A549 treated with AZD2906 at 1 μM for 4 hours (cell line): ENCODE measurements at places on chromosomes 3 and 15. TPM values are rescaled to one million over a fixed set of nuclear protein-coding genes. Genes with fewer than 3 reads are reported as not detected.

Gene SLC2A2
- total RNA-seq: not detected in 5 replicates

Gene GOLGA8F
- 0.01 TPM in 1 of 5 replicates, not detected in the others for total RNA-seq

Gene MTFMT
- 23.9 to 27.5 TPM (median 24.8 TPM) in 5 replicates for total RNA-seq

Gene C3orf62
- total RNA-seq: 1.8 to 2.4 TPM (median 2.1 TPM) in 5 replicates

Gene CRABP1
- 0.98 to 2.4 TPM (median 1.8 TPM) in 5 replicates for total RNA-seq

Gene SLC12A6
- 3.5 to 6.4 TPM (median 5.6 TPM) in 5 replicates for total RNA-seq

Gene IMPG2
- total RNA-seq: 0.01 to 0.02 TPM (median 0.01 TPM) in 3 of 5 replicates, not detected in the others

Gene SH2D7
- not detected in 5 replicates for total RNA-seq

Gene ENTPD3
- total RNA-seq: 0.03 TPM in 2 of 5 replicates, not detected in the others

Gene KLHL40
- total RNA-seq: not detected in 5 replicates

Gene TOMM70
- 41.1 to 51.7 TPM (median 45.0 TPM) in 5 replicates for total RNA-seq

Gene DUOX1
- 0.05 TPM in 3 of 5 replicates, not detected in the others for total RNA-seq

Gene BMF
- total RNA-seq: 1.4 to 2.4 TPM (median 1.8 TPM) in 5 replicates

Gene C15orf62
- 0.03 to 0.06 TPM (median 0.04 TPM) in 4 of 5 replicates, not detected in the other for total RNA-seq

Gene TNFSF10
- total RNA-seq: 0.06 to 0.25 TPM (median 0.16 TPM) in 4 of 5 replicates, not detected in the other

Gene CILP
- total RNA-seq: 0.40 to 0.60 TPM (median 0.46 TPM) in 5 replicates

Gene GPR149
- not detected in 5 replicates for total RNA-seq

Gene NGLY1
- 17.1 to 22.3 TPM (median 18.6 TPM) in 5 replicates for total RNA-seq

Gene TM4SF18
- 27.2 to 41.6 TPM (median 29.5 TPM) in 5 replicates for total RNA-seq

Gene CCDC32
- total RNA-seq: 11.0 to 22.3 TPM (median 13.3 TPM) in 5 replicates

Gene SOX14
- total RNA-seq: not detected in 5 replicates

Gene LDHAL6B
- not detected in 5 replicates for total RNA-seq

Gene TP63
- 0.08 to 0.22 TPM (median 0.18 TPM) in 5 replicates for total RNA-seq

Gene PYGO1
- total RNA-seq: 5.9 to 8.2 TPM (median 6.5 TPM) in 5 replicates

Gene P2RY14
- not detected in 5 replicates for total RNA-seq

Gene TNNC1
- total RNA-seq: 0.86 to 1.4 TPM (median 1.1 TPM) in 5 replicates

Gene B3GALNT1
- 0.17 to 0.39 TPM (median 0.22 TPM) in 5 replicates for total RNA-seq

Gene ARHGEF3
- 6.8 to 9.0 TPM (median 7.3 TPM) in 5 replicates for total RNA-seq

Gene TOPBP1
- total RNA-seq: 19.8 to 29.1 TPM (median 22.6 TPM) in 5 replicates

Gene NEK10
- total RNA-seq: 0.66 to 0.84 TPM (median 0.68 TPM) in 5 replicates

Gene MUC20
- total RNA-seq: 0.30 to 0.87 TPM (median 0.61 TPM) in 5 replicates

Gene CCR9
- total RNA-seq: 0.03 TPM in 2 of 5 replicates, not detected in the others

Gene TPRG1
- total RNA-seq: 0.18 to 0.33 TPM (median 0.28 TPM) in 5 replicates

Gene SLC6A11
- total RNA-seq: 0.06 to 0.09 TPM (median 0.07 TPM) in 5 replicates

Gene CLSTN2
- total RNA-seq: 0.02 to 0.07 TPM (median 0.02 TPM) in 5 replicates

Gene PIERCE2
- total RNA-seq: 3.9 to 4.8 TPM (median 4.1 TPM) in 5 replicates

Gene EXOSC7
- total RNA-seq: 44.7 to 48.0 TPM (median 46.4 TPM) in 5 replicates

Gene ASB14
- not detected in 5 replicates for total RNA-seq

Gene ULK4
- total RNA-seq: 4.3 to 11.5 TPM (median 5.3 TPM) in 5 replicates

Gene DPPA2
- not detected in 5 replicates for total RNA-seq

Gene ZDHHC23
- total RNA-seq: 2.9 to 3.6 TPM (median 3.1 TPM) in 5 replicates

Gene FEZF2
- not detected in 5 replicates for total RNA-seq

Gene TMEM207
- total RNA-seq: not detected in 5 replicates

Gene GPR171
- total RNA-seq: not detected in 5 replicates

Gene ABI3BP
- 0.93 to 2.0 TPM (median 1.6 TPM) in 5 replicates for total RNA-seq

Gene TRH
- total RNA-seq: not detected in 5 replicates

Gene SLC24A5
- not detected in 5 replicates for total RNA-seq

Gene DNAJA4
- 0.06 to 0.11 TPM (median 0.10 TPM) in 3 of 5 replicates, not detected in the others for total RNA-seq

Gene GNAT1
- 0.05 to 0.25 TPM (median 0.22 TPM) in 3 of 5 replicates, not detected in the others for total RNA-seq

Gene ADAMTS17
- total RNA-seq: 0.13 to 0.42 TPM (median 0.16 TPM) in 5 replicates

Gene ERICH6
- 0.10 TPM in 1 of 5 replicates, not detected in the others for total RNA-seq

Gene DISP2
- 1.00 to 2.5 TPM (median 1.8 TPM) in 5 replicates for total RNA-seq

Gene SST
- total RNA-seq: not detected in 5 replicates

Gene THRB
- 1.1 to 2.1 TPM (median 1.6 TPM) in 5 replicates for total RNA-seq

Gene TTC23
- 7.7 to 10.3 TPM (median 10.1 TPM) in 5 replicates for total RNA-seq
